Fibroblast of upper back skin (primary cell): ENCODE measurements at places on chromosomes 5 and 9.

DNA sequence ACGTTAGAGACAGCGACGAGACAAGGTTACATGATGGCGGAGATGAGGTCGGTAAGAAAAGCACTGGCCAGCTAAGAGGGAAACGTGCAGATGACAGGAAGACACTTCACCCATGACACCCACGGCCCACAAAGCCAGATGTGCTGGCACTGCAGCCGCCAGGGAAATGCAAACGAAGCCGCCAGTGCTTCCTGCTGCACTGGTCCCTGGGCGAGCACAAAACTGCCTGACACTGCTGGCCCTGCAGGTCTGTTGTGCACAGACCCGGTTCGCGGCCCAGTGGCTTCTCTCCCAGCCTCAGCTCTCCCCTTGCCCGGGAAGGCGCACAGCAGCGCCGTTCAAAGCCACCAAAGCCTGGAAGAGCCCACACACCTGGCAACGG is 20.3 kb downstream of the QSOX2 start:
- DNase-seq: no peak

DNA sequence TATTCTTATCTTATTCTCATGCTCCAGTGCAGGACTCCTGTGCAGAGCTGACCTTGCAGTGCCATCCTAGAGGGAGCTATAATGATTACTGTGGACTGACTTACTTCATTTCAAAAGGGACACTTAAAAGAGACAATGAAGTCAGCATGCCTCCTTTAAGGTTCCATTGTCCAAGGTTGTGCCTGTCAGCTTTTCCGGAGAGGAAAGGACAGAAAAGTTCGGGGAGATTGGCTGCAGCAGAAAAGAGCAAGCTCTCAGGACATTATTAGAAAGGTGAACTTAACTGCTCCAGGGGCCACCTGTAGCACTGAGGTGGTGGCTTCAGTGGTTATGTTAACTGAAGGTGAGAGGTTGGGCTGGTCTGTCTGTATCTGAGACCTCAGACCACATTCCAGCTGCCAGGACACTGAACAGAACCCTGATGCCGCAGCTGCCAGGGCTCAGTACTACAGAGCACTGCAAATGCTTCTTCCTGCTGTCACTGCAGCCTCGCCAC is 112.9 kb downstream of the ST8SIA4 start:
- no peak for DNase-seq

DNA sequence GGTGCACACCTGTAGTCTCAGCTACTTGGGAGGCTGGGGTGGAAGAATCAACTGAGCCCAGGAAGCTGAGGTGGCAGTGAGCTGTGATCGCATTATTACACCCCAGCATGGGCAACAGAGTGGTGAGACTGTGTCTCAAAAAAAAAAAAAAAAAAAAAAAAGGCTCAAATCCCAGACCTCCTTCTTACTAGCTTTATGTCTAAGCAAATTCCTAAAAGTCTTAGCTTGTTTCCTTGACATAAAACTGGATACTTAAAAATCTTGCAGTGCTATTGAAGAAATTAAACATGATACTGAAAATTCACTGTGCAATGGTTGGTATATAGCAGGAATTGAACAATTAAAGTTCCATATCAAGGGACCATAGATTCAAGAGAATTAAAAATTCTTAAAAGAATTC is 45.0 kb downstream of the PCDHGC5 start:
- DNase-seq: no peak

GRCh38 chr9:116355153-116355921 is 201.7 kb downstream of the PAPPA start:
- no peak for DNase-seq

GRCh38 chr9:90867101-90867500 is 65.5 kb downstream of the SYK start:
- DNase-seq: no peak

GRCh38 chr5:10866913-10867312 is 105.9 kb upstream of the DAP start:
- DNase-seq: no peak

GRCh38 chr5:147576646-147577535 is 67.0 kb upstream of the DPYSL3 start:
- peak; percentile 29 for DNase-seq

GRCh38 chr9:75892216-75892911 is 1.9 kb downstream of the PCSK5 start:
- no peak for DNase-seq

DNA sequence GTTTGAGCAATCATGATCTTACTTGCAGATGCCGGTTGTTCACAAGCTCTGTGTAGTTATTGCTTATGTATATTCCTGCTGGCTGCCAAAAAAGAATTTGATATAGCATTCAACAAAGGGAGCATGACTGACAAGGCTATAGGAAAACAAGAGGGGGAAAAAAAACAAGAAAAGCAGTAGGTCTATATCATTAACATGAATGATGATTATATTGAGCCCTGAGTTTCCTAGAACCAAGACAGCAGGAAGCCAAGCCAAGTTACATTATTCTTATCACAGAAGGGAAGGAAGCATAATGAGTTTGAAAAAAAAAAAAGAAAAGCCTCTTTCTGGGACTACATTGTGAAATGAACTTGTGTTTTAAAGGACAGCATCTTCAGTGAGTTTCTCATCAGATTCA is 41.0 kb downstream of the TSTD2 start:
- DNase-seq: no peak

GRCh38 chr9:1536522-1537170 is 478.5 kb upstream of the SMARCA2 start:
- no peak for DNase-seq

DNA sequence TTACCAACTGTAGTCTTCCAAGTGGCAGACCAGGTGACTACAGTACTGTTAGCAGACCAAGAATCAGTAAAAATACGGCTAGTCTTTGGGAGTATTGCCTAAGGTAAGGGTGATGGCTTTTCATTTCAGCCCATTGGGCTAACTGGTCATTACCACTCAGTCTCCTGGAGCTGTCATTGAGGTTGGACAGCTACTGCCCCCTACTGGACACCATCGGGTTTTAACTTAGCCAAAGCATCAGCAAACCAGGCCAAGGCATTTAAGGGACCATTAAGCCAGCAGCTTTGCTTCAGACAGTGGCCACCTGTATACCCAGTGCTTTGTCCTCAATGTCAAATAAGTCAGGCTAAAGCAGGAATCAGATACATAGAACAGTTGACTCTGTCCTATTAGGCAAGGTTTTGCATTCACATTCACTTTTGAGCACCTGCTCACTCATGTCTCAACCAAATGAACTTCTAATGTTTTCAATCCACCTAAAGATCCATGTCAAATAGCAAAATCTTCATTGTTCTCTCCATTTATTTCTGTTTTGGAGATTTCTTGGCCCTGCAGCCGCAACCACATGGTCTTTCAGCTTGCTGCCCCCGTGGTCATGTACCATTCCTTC is 117.2 kb downstream of the INVS start:
- DNase-seq: peak; percentile 36

DNA sequence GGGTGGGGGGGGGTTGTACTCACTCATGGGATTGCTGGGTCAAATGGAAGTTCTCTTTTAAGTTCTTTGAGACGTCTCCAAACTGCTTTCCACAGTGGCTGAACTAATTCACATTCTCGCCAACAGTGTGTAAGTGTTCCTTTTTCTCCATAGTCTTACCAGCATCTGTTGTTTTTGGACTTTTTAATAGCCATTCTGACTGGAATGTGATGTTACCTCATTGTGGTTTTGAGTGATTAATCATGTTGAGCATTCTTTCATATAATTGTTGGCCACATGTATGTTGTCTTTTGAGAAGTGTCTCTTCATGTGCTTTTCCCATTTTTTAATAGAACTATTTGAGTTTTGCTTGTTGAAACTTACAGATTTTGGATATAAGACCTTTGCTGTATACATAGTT is 94.9 kb upstream of the PLPPR1 start:
- peak; percentile 43 for DNase-seq

DNA sequence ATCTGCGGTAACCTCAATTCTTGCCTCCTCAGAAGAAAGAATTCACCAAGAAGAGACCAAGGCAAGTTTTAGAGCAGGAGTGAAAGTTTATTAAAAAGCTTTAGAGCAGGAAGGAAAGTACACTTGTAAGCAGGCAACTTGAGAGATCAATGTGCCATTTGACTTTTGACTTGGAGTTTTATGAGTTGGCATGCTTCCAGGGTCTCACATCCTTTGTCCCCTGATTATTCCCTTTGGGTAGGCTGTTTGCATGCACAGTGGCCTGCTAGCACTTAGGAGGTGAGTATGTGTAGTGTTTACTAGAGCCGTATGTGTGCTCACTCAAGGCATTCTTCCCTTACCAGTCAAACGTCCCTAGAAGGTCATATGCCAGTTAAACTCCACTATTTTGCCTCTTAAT is 111.0 kb upstream of the RAI14 start:
- DNase-seq: no peak

DNA sequence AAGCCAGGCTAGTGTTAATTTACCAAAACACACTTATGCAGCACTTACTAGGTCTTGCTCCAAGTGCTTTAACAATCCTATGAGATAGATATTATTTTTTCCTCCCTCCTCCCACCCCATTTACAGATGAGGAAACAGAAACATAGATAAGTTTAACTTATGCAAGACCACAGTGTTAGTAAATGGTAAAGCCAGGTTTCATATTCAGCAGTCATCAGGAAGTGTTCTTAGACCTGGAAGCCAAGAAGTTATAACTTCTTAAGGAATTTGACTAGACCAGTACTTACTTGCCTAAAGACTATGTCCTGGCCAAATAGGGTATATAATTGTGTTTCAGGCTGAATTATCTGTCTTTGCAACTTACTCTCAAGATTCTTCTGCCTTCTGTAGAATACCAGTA is 15.9 kb downstream of the ABHD17B start:
- DNase-seq: peak; percentile 17

GRCh38 chr5:15647251-15647650 is 147.3 kb downstream of the FBXL7 start:
- DNase-seq: peak; percentile 22

DNA sequence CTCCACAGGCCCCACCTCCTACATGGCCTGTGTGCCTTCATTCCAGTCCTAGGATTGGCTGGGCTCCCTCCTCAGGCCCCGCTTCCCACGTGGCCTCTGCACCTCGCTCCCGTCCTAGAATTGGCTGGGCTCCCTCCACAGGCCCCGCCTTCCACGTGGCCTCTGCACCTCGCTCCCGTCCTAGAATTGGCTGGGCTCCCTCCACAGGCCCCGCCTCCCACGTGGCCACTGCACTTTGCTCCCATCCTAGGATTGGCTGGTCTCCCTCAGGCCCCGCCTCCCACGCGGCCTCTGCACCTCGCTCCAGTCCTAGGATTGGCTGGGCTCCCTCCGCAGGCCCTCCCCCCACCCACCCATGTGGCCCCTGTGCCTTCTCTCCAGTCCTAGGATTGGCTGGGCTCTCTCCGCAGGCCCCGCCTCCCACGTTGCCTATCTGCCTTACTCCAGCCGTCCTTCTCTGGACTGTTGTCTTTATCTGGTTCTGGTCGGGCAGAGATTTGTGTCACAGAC is 45.3 kb upstream of the CACNA1B start:
- DNase-seq: no peak

- no peak for DNase-seq
Measured at GRCh38 chr5:31783086-31783645, 144.2 kb downstream of the PDZD2 start.

- DNase-seq: no peak
Measured at GRCh38 chr9:6708732-6709131, 49.0 kb upstream of the KDM4C start.

- no peak for DNase-seq
Measured at GRCh38 chr5:51990241-51990640, 607.0 kb downstream of the ISL1 start.

- peak; percentile 54 for DNase-seq
Measured at GRCh38 chr5:115599502-115599901, 2.8 kb downstream of the TICAM2 start.

- DNase-seq: no peak
Measured at GRCh38 chr5:160020266-160020770, 11.4 kb downstream of the TTC1 start.

DNA sequence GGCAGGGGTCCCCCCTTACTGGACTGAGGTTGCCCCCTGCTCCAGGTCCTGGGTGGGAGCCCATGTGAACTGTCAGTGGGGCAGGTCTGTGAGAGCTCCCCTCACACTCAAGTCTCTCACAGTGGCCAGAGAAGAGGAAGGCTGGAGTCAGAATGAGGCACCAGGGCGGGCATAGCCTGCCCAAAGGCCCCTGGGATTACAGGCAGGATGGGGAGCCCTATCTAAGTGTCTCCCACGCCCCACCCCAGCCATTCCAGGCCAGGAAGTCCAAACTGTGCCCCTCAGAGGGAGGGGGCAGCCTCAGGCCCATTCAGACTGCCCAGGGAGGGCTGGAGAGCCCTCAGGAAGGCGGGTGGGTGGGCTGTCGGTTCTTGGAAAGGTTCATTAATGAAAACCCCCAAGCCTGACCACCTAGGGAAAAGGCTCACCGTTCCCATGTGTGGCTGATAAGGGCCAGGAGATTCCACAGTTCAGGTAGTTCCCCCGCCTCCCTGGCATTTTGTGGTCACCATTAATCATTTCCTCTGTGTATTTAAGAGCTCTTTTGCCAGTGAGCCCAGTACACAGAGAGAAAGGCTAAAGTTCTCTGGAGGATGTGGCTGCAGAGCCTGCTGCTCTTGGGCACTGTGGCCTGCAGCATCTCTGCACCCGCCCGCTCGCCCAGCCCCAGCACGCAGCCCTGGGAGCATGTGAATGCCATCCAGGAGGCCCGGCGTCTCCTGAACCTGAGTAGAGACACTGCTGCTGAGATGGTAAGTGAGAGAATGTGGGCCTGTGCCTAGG is at the start of gene CSF2:
Gene CSF2, plus strand, starts transcription at position 559 of the 783 bp plus-strand sequence. Its CDS starts 35 bp downstream, at position 594.
- DNase-seq: no peak

GRCh38 chr5:73686912-73687311 is 60.9 kb downstream of the ARHGEF28 start:
- no peak for DNase-seq

- DNase-seq: peak; percentile 59
Measured at GRCh38 chr5:163943546-163943945, 438.1 kb downstream of the MAT2B start.

GRCh38 chr5:164336276-164336675 is 830.9 kb downstream of the MAT2B start:
- DNase-seq: no peak

- no peak for DNase-seq
Measured at GRCh38 chr9:105436783-105437182, 11.1 kb upstream of the FSD1L start.

DNA sequence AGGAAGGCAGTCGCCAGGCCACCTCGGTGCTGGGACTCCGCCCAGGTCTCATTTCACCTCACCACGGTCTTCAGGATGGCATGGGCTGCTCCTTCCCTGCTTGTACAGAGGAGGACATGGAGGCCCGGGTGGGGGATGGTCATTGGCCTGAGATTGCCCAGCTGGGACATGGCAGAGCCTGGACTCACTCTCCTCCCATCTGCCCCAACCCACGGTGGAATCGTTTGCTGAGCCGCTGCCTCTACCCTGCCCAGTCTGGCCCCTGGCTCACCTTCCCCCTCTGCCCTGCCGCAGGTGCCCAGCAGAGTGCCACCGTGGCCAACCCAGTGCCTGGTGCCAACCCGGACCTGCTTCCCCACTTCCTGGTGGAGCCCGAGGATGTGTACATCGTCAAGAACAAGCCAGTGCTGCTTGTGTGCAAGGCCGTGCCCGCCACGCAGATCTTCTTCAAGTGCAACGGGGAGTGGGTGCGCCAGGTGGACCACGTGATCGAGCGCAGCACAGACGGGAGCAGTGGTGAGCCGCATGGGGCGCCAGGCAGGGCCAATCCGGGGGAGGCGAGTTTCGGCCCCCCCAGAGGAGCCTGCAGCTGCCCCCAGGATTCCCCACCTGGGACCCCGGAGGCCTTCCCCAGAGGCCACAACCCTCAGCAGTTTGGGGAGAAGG is 36.7 kb downstream of the HK3 start:
- DNase-seq: no peak

- DNase-seq: no peak
Measured at GRCh38 chr9:117869712-117870111, 165.5 kb downstream of the TLR4 start.
